Mesendoderm (in vitro differentiated cells): ENCODE measurements at places on chromosomes 16 and 17.
A peak's percentile ranks its signal among the peaks of the same experiment; 100 is the strongest.

- no peak for DNase-seq
These were observed 2.4 kb upstream of the COX6A2 start for GRCh38 chr16:31430380-31431052.

DNA sequence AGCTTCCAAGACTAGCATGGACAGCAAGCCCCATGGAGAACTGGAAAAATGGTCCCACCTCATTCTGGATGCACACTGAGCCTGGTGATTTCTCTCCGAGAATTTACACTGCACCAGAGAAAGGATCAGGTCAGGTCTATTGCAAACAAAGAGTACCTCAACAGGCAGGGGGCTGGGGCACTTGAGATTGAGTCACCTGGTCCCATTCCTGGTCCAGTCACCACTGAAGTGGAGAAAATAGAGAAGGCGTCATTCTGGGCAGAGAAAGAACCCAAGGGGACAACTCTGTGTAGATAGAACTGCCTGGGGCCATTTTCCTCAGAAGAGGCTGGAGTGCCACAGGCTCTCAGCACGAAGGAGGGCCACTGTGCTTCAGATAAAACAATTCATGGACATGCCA, 38.4 kb downstream of the CENPV start:
- DNase-seq: no peak

GRCh38 chr17:63452046-63452961, 6.2 kb upstream of the CYB561 start:
- DNase-seq: no peak

GRCh38 chr16:17476414-17477259, 5.9 kb upstream of the XYLT1 start:
- DNase-seq: peak; percentile 92

- no peak for DNase-seq
These were observed 4.4 kb downstream of the COPRS start for GRCh38 chr17:31854672-31855071.

GRCh38 chr16:70754371-70754770, 46.6 kb downstream of the VAC14 start:
- no peak for DNase-seq

DNA sequence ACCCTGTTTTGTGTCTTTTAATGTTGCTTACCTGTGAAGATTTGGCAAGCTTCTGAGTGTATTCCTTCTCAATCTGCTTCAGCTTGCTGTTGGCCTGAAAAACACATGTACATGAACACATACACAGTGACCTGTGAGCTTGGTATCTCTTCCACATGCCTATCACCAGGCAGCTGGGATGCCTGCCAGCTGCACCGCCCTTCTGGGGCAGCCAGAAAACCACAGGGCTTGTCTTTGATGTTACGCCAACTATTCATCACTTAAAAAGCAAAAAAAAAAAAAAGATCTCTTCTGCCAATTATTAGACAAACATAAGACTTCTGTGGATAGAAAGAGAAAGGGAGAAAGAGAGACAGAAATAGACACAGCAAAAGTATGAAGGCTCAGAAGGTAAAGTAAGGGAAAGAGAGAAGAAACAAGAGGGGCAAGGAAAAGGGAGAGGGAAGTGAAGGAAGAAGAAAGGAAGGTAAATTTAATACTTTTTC, 189.2 kb upstream of the AXIN2 start:
- no peak for DNase-seq

- DNase-seq: no peak
These were observed 10.7 kb upstream of the PRPF8 start for GRCh38 chr17:1695365-1695764.

DNA sequence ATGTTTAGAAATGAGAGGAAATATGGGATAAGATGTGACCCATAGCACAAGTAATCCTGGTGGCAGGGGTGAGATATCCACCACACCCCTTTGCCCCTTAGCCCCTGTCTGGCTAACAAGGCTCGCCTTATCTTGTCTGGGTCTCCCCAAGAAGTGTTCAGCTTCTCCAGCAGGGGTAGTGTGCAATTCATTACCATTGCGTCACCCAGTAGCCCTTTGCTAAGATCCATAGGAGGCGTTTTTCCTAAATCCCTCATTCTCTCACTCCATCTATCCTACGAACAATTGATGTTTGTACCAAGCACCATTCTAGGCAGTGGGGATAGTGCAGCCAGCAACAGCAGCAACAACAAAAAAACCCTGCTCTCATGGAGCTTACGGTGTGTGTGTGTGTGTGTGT, 30.8 kb downstream of the CCDC42 start:
- no peak for DNase-seq

- DNase-seq: no peak
These were observed 160.8 kb downstream of the FOXL1 start for GRCh38 chr16:86739178-86739577.

DNA sequence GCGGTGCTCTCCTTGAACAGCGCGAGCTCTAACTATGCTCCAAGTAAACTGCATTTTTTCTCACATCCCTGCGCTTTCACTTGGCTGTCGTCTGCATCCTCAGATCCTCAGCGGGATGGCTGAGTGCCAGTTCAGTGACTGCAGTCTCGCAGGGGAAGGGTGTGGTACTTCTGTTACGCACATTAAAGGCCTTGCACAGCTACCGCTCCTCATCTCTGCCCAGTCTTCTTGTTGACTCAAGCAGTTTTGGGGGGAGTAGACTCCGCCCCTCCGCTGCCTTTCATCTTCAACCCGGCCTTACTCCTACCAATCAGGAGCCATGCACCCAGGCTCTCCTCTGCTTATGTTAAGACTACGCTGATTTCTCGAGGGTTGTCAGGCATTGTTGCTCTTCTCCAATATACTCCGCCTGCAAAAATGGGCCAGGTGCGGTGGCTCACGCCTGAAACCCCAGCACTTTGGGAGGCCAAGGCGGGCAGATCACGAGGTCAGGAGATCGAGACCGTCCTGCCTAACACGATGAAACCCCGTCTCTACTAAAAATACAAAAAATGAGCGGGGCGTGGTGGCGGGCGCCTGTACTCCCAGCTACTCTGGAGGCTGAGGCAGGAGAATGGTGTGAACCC, 10.0 kb downstream of the ATP5PD start:
- DNase-seq: no peak
